ENCODE measurements at places on chromosomes 6 and 20.

GRCh38 chr20:47551841-47552240 lies 50.2 kb downstream of the NCOA3 start:
- peak; percentile 36 for DNase-seq

DNA sequence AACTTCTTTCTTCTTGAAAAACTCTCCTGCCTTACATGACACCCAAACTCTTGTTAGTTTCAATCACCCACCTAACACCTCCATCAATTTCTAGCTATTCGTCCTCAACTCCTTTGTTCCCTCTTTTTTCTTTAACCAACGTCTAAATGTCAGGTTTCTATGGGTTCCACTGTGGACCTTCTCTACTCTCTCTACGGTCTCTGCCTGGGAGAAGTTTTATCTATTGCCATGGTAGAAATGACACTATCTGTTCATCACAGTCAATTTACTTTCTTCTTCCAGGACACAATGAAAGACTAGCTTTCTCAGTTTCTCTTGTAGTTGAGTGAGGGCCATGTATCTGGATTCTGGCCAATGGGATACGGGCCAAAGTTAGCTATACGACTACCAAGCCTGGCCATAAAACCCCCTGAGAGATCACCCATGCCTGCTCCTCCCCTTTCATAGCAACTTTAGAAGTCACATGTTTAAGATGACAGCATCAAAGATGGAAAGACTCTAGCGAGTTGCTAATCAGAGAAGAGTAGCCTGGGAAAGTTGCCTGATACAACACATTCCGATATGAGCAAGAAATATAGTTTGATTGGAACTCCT lies 17.9 kb downstream of the RNGTT start:
- DNase-seq = peak; percentile 66

GRCh38 chr20:21189761-21190523 lies 64.1 kb downstream of the KIZ start:
- no peak for DNase-seq

GRCh38 chr20:47724396-47724795 lies 60.9 kb downstream of the SULF2 start:
- DNase-seq = peak; percentile 84

GRCh38 chr6:121645100-121645745 lies 209.8 kb downstream of the GJA1 start:
- DNase-seq = no peak

DNA sequence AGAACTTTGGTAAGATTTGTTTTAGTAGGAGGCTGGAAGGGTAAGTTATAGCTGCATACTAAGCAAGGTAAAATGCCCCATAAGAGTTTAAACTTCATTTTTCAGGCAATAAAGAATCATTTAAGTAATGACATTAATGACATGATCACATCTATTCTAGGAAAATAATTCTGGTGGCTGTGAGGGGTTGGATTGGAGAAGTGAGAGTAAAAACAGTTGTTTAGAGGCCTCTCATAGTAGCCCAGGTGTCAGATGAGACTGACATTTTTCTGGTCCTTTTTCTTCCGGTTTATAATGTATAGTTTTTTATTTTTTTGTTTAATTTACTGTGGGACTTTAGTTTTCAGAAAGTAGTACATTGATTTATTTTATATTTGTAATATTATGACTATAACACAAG lies 40.8 kb downstream of the ITCH start:
- DNase-seq = no peak

- DNase-seq = no peak
Measured at GRCh38 chr6:130779658-130780033, 47.6 kb upstream of the SMLR1 start.

- no peak for DNase-seq
Measured at GRCh38 chr20:39021748-39022147, 59.6 kb downstream of the DHX35 start.

DNA sequence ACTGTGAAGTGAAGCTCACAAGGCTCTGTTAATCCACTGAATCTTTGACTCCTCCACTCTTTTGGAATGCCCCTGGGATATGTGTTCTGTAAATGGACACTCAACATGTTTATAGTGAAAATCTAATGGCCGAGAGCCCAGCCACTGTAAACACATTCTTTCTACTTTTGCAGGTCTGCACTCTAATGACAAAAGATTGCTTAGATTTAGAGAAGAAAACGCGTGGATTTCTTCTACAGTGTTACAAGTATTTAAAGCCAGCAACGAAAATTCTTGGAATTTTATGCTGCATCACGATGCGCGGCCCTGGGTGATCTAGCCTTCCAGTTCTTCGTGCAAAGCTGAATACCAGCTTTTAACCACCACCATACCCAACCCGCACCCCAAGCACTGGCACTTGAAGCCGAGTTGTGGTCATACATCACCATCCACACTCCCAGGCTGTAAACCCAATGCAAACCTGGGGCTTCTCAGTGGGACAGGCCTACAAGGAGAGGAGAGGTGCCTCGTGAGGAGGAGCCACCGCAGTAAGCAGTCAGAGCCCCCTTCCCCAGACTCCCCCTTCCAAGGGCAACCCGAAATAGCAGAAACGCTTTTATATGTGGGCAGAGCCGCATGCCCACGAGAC lies 3.7 kb upstream of the FOXO3 start:
- DNase-seq = no peak

DNA sequence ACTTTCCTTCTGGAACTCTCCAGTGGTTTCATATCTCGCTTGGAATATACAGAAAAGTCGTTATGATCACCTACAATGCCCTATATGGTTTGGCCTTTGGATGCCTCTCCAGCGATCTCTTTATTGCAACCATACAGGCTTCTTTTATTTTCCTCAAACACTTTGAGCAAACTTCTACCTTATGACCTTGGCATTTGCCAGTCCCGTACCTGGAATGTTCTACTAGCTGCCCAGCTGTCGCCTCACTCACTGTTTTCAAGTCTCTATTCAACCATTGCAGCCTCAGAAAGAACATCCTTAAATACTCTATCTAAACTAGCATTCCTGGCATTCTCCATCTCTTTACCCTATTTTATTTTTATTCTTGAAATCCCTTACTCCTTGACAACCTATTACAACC lies 50.4 kb upstream of the NEDD9 start:
- DNase-seq = no peak

GRCh38 chr20:46400828-46401477 lies 5.5 kb downstream of the ELMO2 start:
- DNase-seq = no peak

GRCh38 chr6:15260099-15260821 lies 14.4 kb downstream of the JARID2 start:
- DNase-seq = no peak

DNA sequence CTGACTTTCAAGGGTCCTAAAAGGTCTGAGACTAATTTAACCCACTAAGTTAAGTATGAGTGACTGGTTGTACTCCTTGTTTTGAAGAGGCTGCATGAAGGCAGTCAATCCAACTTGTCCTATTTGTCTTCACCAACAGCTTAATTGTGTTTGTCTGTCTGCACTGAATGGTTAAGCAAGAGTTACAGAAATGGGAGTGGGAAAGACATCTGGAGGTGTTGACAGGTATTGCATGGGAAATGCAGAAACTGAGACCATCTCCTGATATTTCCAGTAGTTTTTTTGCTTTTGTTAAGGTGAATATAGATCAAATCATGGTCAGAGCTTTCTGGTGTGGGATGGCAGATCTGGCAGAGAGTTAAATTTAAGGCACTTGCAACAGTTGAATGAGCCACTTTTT lies 6.5 kb downstream of the FUT9 start:
- DNase-seq = no peak

DNA sequence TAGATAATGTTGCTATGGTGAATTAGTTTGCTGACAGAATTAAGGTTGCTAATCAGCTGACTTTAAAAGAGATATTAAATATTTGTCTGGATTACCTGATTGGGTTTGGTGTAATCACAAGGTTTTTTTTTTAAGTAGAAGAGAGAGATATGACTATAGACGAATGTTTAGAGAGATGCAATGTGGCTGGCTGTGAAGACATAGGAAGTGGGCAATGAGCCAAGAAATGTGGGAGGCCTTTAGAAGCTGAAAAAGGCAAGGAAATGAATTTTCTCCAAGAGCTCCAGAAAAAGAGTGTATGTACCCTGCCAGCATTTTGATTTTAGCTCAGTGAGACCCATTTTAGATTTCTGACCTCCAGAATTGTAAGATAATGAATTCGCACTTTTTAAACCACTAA lies 598.3 kb downstream of the PKHD1 start:
- DNase-seq = peak; percentile 19

DNA sequence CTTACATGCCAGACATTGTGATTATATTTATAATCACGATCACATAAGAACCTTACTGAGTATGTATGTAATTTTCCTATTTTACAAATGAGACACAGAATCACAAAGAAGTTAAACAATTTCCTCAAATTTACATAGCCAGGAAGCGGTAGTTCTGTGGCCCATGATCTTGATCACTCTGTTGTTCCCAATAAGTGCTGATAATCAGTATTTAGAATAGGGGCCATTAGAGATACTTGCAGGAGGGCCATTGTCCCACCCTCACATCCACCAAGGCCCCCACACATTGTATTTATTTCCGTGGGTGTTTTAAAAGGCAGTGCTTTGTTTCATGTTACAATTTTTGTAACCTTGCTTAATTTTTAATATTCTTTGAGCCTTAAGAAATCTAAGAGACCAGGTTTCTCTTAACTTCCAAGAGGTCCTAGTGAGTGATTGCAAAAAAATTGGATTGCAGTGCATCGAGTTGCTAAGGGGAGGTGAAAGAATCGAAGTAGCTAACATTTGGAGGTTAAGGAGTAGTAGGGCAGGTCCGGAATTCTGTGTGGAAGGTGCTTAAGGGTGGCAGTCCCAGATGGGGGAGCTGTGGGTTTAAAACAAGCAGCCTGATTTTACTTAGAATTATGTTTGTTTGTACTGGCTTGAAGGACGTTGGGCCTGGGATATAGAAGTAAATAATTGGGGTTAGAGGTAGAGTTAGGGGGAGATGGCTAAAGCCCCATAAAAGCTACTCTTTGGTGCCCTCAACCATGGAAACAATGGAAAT lies 339.4 kb downstream of the CDKAL1 start:
- DNase-seq = peak; percentile 20

- DNase-seq = no peak
Measured at GRCh38 chr20:12482661-12483060, 526.1 kb upstream of the SPTLC3 start.

- DNase-seq = no peak
Measured at GRCh38 chr20:34995192-34995591, 39.5 kb downstream of the MYH7B start.

GRCh38 chr6:131139599-131139998 lies 4.3 kb downstream of the AKAP7 start:
- DNase-seq = no peak

- peak; percentile 74 for DNase-seq
Measured at GRCh38 chr20:33291830-33292355, 8.9 kb downstream of the BPIFB1 start.

- DNase-seq = no peak
Measured at GRCh38 chr20:1569415-1569881, 11.9 kb upstream of the SIRPD start.

GRCh38 chr20:56004611-56005388 lies 519 bp downstream of the CBLN4 start:
- DNase-seq = no peak

DNA sequence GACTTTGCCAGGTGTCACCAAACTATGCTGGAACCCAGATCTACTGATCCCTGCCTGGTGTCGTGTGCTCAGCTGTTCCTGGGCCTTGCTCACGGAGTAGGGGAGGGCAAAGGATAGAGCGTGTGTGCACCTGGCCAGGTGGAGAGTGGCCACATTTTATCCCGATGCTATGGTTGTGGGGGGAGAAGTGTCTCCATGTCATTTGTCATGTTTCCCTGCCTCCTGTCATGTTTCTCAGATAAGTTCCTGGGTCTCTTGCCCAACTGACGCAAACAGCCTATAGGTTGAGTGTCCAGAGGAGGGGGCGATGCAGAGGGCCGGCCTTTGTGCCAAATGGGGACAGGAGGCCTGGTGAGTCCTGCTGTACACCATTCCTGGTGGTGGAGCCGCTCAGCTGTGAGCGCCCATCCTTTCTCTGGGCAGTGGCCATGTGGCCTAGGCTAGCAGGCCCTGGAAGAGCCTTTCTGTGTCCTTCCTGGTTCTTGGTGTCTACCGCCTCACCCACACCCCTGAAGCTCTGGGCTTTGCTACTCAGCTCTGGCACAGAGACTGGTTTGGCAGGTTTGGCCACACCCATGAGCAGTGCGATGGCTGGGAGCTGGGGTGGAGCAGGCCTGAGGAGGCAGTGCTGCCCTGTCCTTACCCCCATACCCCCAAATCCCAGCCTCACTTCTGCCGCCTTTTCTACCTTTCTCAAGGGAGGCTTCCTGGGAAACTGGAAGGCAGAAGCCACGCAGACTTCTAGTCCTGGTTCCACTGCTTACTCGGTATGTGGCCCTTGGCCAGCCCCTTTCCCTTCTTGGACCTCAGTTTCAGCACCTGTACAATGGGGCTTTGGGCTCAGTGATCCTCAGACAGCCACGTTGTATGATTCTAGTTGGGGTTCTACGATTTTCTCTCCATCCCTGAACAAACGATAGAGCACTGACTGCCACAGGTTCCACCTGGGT lies 32.3 kb upstream of the EPB41L1 start:
- DNase-seq = no peak

DNA sequence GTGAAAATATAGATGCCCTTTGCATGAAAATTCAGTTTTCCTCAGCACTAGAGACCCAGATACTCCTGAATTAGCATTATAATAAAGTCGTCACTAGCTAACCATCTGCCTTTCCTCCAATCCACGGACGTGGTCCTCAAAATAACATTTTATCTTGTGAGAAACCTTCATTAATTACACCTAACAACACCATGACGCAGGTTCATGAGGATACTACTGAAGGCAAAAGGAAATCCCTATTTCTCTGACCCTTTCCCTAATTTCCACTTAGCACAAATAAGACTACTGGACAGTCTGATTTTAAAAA lies 1.3 kb upstream of the PNISR start:
- DNase-seq = no peak

DNA sequence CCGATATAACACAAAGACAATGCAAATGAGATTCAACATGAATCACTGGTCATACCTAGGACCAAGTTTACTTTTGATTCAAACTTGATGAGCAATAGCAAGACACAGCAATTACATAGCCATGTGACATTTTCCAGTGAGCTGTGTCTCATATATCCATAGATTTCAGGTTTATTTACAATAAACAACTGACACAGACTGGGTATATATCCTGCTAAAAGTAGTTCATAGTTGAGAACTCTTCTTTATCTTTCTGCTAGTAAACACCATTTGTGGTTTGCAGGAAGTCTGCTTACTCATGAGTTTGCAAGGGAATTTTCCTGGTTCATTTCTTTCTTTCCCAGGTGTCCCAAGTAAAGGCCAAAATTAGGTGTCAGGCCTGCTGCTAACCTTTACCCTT lies 343.4 kb downstream of the KIF16B start:
- no peak for DNase-seq

DNA sequence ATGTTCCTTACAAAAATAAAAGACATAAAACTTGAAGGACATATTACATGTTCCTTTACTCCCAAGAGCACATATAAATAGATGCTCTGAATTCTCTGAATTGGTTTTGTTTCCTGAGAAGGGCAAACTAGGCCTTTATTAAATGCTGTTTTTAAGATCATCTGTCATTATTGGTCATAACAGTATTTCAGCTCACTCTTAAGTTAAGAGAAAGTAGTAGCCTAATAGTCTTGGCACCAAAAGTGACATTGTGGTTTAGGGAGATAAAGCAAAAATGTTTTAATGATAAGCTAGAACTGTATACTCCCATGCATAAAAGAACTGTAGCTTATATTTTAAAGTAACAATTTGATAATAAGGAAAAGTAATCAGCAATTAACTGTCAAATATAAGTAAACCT lies 361.1 kb upstream of the PTCHD4 start:
- DNase-seq = no peak

- no peak for DNase-seq
Measured at GRCh38 chr6:25248123-25248522, 31.1 kb upstream of the CARMIL1 start.

Measured in BE2C (cell line).